HepG2 (cell line): ENCODE measurements at places on chromosomes 2 and 18. TPM values are rescaled to one million over a fixed set of nuclear protein-coding genes. Genes with fewer than 3 reads are reported as not detected.

- H3K27ac ChIP-seq, result no peak overlapping the region
- no peaks in the 10 kb centered on the region for H3K4me1 ChIP-seq
- no peaks in the 10 kb centered on the region for H3K27me3 ChIP-seq
These were observed 127.8 kb downstream of the TRIB2 start for GRCh38 chr2:12844511-12844910.

- H3K4me1 ChIP-seq, result peaks cover 25% of the 10 kb centered on the region
- H3K4me3 ChIP-seq, result no peak overlapping the region
- no peaks in the 10 kb centered on the region for H3K36me3 ChIP-seq
- H3K27me3 ChIP-seq, result no peaks in the 10 kb centered on the region
- no peak for DNase-seq
These were observed 51.0 kb downstream of the MOGAT1 start for GRCh38 chr2:222722327-222722946.

GRCh38 chr18:77059294-77059916, 73.2 kb downstream of the MBP start:
- peak; percentile 65 for DNase-seq
- H3K36me3 ChIP-seq, result no peaks in the 10 kb centered on the region; the same call in 1 of the 2 replicates
- H3K27me3 ChIP-seq, result no peaks in the 10 kb centered on the region
- H3K4me1 ChIP-seq, result peaks cover 32% of the 10 kb centered on the region

DNA sequence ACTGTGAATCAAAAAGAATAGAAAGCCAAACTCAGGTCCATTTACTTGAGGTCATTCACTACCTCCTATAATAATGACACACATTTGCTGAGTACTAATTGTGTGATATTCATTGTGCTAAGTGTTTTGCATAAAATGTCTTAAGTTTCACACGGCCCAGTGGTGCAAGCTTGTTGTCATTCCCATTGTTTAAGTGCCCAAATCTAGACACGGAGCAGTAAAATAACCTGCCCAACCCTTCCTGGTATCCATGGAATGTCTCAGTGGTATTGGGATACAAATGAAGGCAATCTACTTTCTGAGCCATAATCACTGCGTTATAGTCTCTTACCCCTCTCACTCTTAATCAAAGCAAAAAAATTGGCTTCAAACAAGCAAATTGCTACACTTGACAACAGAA, 233.3 kb downstream of the NCKAP5 start:
- H3K4me1 ChIP-seq, result no peaks in the 10 kb centered on the region
- H3K36me3 ChIP-seq, result no peaks in the 10 kb centered on the region
- no peaks in the 10 kb centered on the region for H3K27me3 ChIP-seq
- DNase-seq, result no peak

DNA sequence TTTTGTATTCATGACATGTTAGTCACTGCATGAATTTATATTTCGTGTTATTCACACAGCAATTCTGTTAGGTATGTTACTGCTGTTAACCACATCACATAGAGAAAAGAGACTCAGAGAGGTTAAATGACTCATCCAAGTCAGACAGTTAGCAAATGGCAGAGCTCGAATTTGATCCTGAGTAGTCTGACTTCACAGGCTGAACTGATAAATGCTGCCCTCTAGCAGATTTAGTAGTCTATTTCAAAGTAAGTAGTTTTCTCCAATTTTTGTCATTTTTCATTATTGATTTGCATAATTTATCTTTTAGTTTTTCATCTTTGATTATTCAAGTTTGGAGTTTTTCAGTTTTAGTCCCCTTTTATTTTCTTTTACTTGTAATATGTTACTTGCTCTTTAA, 58.3 kb downstream of the WDR7 start:
- peak; percentile 54 for DNase-seq
- H3K27ac ChIP-seq, result no peak overlapping the region
- H3K36me3 ChIP-seq, result no peaks in the 10 kb centered on the region
- H3K4me3 ChIP-seq, result no peak overlapping the region
- H3K27me3 ChIP-seq, result no peaks in the 10 kb centered on the region

DNA sequence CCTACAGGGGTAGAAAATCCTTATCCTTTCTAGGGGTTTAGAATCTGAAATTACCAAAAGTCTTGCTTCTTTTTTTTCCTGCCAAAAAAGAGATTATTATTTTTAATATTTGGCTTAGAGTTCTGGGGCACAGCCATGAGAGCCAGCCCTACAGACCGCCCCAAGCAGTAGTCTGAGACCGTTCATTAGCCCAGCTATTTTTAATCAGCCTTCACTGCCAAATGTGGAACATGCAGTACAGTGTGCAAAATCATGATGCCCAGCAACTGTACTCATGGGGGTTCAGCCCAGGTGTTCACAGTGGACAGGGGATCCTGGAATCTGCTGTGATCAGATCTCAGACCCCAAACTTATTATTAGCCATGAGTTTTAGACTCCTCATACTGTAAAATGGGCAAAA, 60.4 kb downstream of the GRB14 start:
- no peak overlapping the region for H3K27ac ChIP-seq
- no peak for DNase-seq
- no peak overlapping the region for H3K4me3 ChIP-seq
- no peaks in the 10 kb centered on the region for H3K4me1 ChIP-seq
- no peaks in the 10 kb centered on the region for H3K27me3 ChIP-seq
- no peaks in the 10 kb centered on the region for H3K36me3 ChIP-seq

- no peak for DNase-seq
- no peaks in the 10 kb centered on the region for H3K27me3 ChIP-seq
- no peak overlapping the region for H3K27ac ChIP-seq
- H3K4me3 ChIP-seq, result no peak overlapping the region
- H3K36me3 ChIP-seq, result no peaks in the 10 kb centered on the region
These were observed 823.6 kb downstream of the CPS1 start for GRCh38 chr2:211380041-211380440.

GRCh38 chr2:54824567-54824966, 101.1 kb downstream of the EML6 start:
- no peak overlapping the region for H3K27ac ChIP-seq
- H3K36me3 ChIP-seq, result no peaks in the 10 kb centered on the region
- no peak overlapping the region for H3K4me3 ChIP-seq
- no peaks in the 10 kb centered on the region for H3K27me3 ChIP-seq
- peaks cover 8% of the 10 kb centered on the region; the same call in 1 of the 2 replicates for H3K4me1 ChIP-seq

- H3K27ac ChIP-seq, result no peak overlapping the region
- no peaks in the 10 kb centered on the region for H3K4me1 ChIP-seq
- no peaks in the 10 kb centered on the region for H3K27me3 ChIP-seq
- no peak for DNase-seq
- no peak overlapping the region for H3K4me3 ChIP-seq
These were observed 36.5 kb downstream of the PPM1B start for GRCh38 chr2:44205169-44205568.

DNA sequence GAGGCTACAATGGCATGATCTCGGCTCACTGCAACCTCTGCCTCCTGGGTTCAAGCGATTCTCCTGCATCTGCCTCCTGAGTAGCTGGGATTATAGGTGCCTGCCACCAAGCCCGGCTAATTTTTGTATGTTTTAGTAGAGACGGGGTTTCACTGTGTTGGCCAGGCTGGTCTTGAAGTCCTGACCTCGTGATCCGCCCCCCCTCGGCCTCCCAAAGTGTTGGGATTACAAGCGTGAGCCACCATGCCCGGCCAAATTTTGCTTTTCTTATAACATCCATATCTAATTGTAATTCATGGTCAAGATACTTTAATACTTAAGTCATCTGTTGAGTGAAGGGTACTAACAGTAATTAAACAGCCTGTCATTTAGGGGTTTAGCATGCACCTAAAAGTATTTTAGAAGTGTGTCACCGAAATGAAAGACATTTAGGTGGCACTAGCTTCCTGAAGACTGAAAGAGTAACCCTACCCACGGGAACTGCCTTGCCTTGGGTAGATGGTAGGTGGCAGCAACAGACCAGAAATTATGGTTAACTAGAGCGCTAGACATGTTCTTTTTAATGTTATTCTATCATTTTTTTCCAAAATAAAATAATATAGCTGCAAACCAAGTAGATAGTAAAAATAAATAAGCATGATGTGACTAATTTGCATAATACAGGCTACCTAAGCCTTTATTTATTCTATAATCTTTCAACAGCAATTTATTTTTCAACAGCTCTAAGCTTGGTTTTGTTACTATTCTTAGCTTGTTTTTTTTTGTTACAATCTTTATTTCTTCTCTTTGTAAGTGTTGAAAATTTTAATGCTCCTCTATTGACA, 8.6 kb upstream of the ACYP2 start:
- DNase-seq, result peak; percentile 73
- no peak overlapping the region for H3K27ac ChIP-seq
- H3K4me1 ChIP-seq, result peaks cover 32% of the 10 kb centered on the region
- H3K4me3 ChIP-seq, result no peak overlapping the region
- H3K27me3 ChIP-seq, result no peaks in the 10 kb centered on the region

- no peaks in the 10 kb centered on the region for H3K27me3 ChIP-seq
- no peak overlapping the region for H3K4me3 ChIP-seq
- H3K36me3 ChIP-seq, result no peaks in the 10 kb centered on the region; the same call in 2 of the 3 replicates
- no peak for DNase-seq
These were observed 231.7 kb upstream of the FOSL2 start for GRCh38 chr2:28160986-28161425.

DNA sequence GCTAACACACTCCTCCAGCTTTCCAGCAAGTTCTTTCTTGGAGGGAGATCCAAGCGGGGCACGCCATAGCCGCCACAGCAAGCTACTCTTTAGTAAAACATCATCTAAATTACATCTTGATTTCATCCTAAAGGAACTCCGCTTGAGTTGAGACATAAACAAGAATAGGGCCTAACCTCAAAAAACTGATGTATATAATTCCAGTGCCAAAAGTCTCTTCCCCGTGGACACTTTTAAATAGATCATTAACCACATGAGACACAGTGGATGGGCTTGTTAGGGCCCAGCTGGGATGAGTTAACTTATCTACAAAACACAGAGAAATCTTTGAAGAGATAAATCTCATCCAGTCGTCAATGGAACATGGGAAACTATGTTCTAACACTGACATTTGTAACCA, 20.8 kb upstream of the MLPH start:
- no peak overlapping the region for H3K4me3 ChIP-seq
- H3K36me3 ChIP-seq, result no peaks in the 10 kb centered on the region
- H3K27me3 ChIP-seq, result no peaks in the 10 kb centered on the region; the same call in 1 of the 2 replicates

DNA sequence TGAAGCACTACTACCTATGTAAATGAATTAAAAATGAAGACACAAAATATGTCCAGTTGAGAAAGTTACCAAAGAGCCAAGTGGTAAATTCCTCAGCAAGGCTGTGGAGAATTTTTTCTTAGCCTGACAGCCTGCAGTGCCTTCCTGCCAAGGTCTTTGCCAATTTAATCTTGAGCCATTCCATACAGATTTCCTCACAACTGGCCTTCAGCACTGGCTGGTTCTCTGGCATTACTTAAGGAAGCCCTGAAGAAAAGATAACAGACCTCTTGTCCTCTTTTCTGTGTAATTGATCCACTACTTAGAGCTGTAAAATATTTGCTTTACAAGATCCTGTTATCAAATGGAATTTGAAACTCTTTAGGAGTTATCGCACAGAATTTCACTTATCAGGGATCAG, 334.2 kb upstream of the LRRTM1 start:
- no peaks in the 10 kb centered on the region for H3K4me1 ChIP-seq
- no peak overlapping the region for H3K4me3 ChIP-seq
- H3K36me3 ChIP-seq, result no peaks in the 10 kb centered on the region
- no peaks in the 10 kb centered on the region for H3K27me3 ChIP-seq

- DNase-seq, result peak; percentile 66
- no peak overlapping the region for H3K27ac ChIP-seq
- H3K36me3 ChIP-seq, result no peaks in the 10 kb centered on the region; the same call in 1 of the 2 replicates
- no peak overlapping the region for H3K4me3 ChIP-seq
These were observed 99.7 kb downstream of the MEP1B start for GRCh38 chr18:32289483-32290075.

GRCh38 chr2:120520929-120521912, 175.3 kb downstream of the INHBB start:
- no peaks in the 10 kb centered on the region for H3K27me3 ChIP-seq
- H3K27ac ChIP-seq, result no peak overlapping the region
- H3K36me3 ChIP-seq, result no peaks in the 10 kb centered on the region

GRCh38 chr18:76801567-76802505, 20.5 kb upstream of the ZNF236 start:
- no peak overlapping the region for H3K27ac ChIP-seq
- H3K27me3 ChIP-seq, result no peaks in the 10 kb centered on the region
- peak overlapping the region; percentile 78 for H3K4me3 ChIP-seq
- peaks cover 21% of the 10 kb centered on the region; the same call in 1 of the 2 replicates for H3K4me1 ChIP-seq
- DNase-seq, result peak; percentile 24

- no peak overlapping the region for H3K4me3 ChIP-seq
- H3K27me3 ChIP-seq, result no peaks in the 10 kb centered on the region
- H3K4me1 ChIP-seq, result peaks cover 4% of the 10 kb centered on the region; the same call in 1 of the 2 replicates
- no peak overlapping the region for H3K27ac ChIP-seq
- no peaks in the 10 kb centered on the region for H3K36me3 ChIP-seq
These were observed 367.8 kb downstream of the LRRTM1 start for GRCh38 chr2:79936715-79937114.

- H3K4me3 ChIP-seq, result no peak overlapping the region
- H3K27me3 ChIP-seq, result peaks cover 11% of the 10 kb centered on the region; the same call in 1 of the 3 replicates
- H3K4me1 ChIP-seq, result peaks cover 20% of the 10 kb centered on the region
- no peaks in the 10 kb centered on the region for H3K36me3 ChIP-seq
These were observed 26.4 kb upstream of the ZNF532 start for GRCh38 chr18:58838165-58838860.

- no peak overlapping the region for H3K4me3 ChIP-seq
- H3K4me1 ChIP-seq, result peaks cover 9% of the 10 kb centered on the region
- DNase-seq, result no peak
- H3K36me3 ChIP-seq, result no peaks in the 10 kb centered on the region
- H3K27ac ChIP-seq, result no peak overlapping the region
These were observed 156.1 kb downstream of the AGPS start for GRCh38 chr2:177548636-177549035.

- H3K36me3 ChIP-seq, result no peaks in the 10 kb centered on the region
- H3K27me3 ChIP-seq, result no peaks in the 10 kb centered on the region
- no peak for DNase-seq
- H3K4me1 ChIP-seq, result no peaks in the 10 kb centered on the region
- H3K4me3 ChIP-seq, result no peak overlapping the region
These were observed 154.0 kb downstream of the DYSF start for GRCh38 chr2:71607151-71607889.

GRCh38 chr2:68809324-68810240, 61.6 kb downstream of the BMP10 start:
- DNase-seq, result no peak
- H3K4me1 ChIP-seq, result no peaks in the 10 kb centered on the region
- H3K27ac ChIP-seq, result no peak overlapping the region
- no peaks in the 10 kb centered on the region for H3K36me3 ChIP-seq
- H3K27me3 ChIP-seq, result peaks cover 3% of the 10 kb centered on the region; the same call in 1 of the 2 replicates

DNA sequence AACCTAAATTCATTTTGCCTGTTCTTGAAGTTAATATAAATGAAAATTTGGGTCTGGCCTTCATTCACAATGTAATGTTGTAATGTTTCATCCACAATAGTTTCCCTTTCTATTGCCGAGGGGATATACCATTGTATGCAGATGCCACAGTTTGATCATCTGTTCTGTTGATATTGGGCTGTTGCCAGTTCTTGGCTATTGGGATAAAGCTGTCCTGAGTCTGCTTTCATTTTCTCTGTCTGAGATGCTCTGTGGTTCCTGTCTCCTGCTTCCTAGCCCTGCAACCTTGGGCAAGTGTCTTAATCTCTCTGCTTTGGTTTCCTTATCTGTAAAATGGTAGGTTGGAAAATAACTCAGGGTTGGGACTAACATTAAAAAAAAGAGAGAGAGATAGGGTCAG, 25.2 kb downstream of the B3GNT2 start:
- no peak overlapping the region for H3K27ac ChIP-seq
- H3K4me1 ChIP-seq, result peaks cover 65% of the 10 kb centered on the region
- DNase-seq, result peak; percentile 32

GRCh38 chr2:38109732-38110181, 33.8 kb upstream of the CYP1B1 start:
- peaks cover 10% of the 10 kb centered on the region for H3K4me1 ChIP-seq
- no peaks in the 10 kb centered on the region for H3K27me3 ChIP-seq
- H3K36me3 ChIP-seq, result no peaks in the 10 kb centered on the region
- H3K27ac ChIP-seq, result no peak overlapping the region

The GPC1 gene
- 4.0 and 4.8 TPM in 2 replicates for polyA plus RNA-seq

The KANSL3 gene
- polyA plus RNA-seq, result 20.8 and 28.2 TPM in 2 replicates

The FBXO48 gene
- polyA plus RNA-seq, result 0.86 and 1.1 TPM in 2 replicates

The ZC3H8 gene
- polyA plus RNA-seq, result 4.2 and 4.5 TPM in 2 replicates

The CCDC121 gene
- polyA plus RNA-seq, result 1.2 and 1.9 TPM in 2 replicates

The ERFE gene
- 0.05 and 0.09 TPM in 2 replicates for polyA plus RNA-seq

The ADD2 gene
- 0.05 and 0.07 TPM in 2 replicates for polyA plus RNA-seq
